Stimulated activated effector memory CD8-positive, alpha-beta T cell treated with anti-CD3 and anti-CD28 coated beads, Interleukin-12 subunit alpha, Interleukin-12 subunit beta, amount 100 ng/mL, for 72 hours (primary cell): ENCODE measurements at places on chromosomes 5 and 9.

DNA sequence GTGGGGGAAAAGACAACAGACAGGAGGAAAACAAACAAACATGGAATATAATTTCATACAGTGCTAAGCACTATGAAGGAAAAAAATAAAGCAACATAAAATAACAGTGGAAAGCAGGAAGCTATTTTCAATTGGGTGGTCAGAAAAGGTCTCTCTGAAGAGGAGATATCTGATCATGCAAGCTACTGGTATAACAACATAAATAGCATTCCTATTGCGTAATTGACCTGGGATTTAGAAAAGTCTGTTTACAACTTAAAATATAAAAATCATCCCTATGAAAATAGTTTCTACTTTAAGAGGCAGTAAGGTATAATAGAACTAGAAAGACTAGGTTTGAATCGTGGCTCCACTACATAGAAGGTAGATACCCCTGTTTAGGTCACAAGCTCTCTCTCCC, 61.4 kb downstream of the FBXW11 start:
- DNase-seq = no peak

DNA sequence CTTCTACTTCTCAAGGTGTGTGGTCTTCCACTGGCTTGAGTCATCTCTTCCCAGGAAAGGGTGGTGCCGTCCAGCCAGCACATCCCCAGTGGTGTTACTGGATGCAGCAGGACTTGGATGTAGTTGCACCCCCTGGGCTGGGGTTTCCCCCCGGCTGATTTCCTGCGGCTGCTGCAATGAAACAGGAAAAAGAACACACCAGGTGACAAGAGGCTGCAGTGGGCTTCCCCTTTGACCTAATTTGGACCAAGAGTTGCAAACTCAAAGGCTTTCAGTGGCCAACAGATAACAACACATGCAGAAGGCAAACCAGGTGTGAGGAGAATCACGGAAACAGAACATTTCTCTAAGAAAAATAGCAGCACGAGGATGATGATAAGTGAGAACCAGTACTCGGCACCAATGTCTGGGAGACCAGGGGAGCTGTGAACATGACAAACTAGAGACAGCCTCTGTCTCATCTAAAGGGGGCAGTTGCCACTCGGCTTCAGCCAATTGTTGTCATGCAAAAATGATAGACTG, 83.7 kb downstream of the PDE6A start:
- no peak for DNase-seq

- DNase-seq = no peak
These were observed 42.1 kb downstream of the PCDH1 start for GRCh38 chr5:141835928-141836670.

DNA sequence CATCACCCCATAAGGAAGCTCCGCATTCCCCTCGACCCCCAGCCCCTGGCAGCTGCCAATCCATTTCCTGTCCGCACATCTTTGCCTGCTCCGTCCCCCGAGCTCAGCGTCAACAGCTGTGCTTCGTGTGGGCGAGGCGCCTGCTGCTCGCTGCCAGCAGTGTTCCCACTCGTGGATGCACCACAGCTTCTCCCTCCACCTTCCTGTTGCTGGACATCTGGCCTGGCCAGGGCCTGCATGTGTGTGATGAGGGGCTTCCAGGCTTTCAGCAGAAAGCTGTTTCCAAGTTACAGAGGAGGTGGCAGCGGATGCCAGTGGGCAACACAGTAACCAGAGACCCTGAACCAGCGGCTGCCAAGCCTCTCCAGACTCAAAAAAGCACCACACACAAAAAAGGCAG, 86.0 kb downstream of the PRRT1B start:
- no peak for DNase-seq

GRCh38 chr5:97545886-97546535, 363.0 kb upstream of the RIOK2 start:
- DNase-seq = no peak

- no peak for DNase-seq
These were observed 136.1 kb upstream of the ANKH start for GRCh38 chr5:15007646-15008045.

DNA sequence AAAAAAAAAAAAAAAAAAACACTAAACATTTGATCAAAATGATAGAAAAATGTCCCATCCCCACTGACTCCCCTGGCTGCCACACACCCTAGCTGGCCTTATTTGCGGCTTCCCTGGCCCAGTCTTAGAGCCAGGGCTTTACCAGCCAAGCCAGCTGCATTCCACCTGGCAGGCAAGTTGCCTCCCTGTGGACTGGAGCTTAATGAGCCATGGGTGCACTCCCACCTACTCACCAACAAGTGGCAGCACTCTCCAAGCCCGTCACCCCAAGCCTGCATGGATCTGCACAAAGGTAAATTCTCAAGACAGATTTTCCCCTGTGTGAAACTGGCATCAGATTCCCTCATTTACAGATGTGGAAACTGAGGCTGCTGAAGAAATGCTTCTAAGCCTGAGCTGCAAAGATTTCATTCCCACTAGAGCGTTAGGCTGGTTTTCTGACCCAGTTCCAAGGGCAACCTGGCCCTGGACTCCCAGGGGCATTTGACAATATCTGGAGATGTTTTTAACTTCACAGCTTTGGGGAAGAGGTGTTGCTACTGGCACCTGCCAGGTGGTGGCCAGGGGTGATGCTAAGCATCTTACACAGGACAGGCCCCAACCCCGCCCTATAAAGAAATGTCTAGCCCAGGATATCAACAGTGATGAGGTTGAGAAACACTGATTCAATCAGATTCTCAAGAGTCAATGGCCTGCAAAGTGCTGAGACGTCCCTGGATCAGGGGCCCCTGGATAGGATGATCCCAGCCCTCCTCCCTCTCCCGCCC, 21.9 kb upstream of the VDAC1 start:
- DNase-seq = no peak

- DNase-seq = no peak
These were observed 3.7 kb downstream of the C9orf50 start for GRCh38 chr9:129617167-129617566.

DNA sequence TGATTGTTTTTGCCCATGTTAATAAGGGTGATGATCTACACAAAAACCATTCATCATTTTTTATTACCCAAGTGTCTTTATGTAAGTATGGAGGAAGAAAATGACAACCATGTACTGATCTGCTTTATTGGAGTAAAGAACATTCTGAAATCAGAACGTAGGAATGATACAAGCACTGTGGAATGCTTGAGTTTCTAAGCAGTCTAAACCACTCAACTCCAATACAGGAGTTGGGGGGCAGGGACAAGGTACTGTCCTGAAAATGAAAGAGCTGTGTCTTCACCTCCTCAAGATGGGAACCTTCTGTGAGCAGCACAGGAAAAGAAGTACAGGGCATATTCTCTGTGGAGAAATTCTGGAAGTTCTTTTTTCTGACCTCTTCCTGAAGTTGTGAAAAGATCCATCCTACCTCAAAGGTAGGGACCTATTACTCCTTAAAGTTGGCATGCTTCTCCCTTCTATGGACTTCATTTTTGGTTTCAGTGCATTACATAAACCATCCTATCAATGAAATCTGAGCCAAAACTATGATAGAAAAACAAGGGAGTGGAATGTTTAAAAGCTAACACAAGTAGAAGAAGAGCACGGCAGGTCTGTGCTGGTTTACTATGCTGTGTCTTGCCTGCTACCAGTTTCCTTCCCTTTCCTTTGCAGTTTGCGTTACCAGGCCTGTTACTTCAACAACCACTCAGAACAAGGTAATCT, 202.6 kb downstream of the SEMA5A start:
- no peak for DNase-seq

DNA sequence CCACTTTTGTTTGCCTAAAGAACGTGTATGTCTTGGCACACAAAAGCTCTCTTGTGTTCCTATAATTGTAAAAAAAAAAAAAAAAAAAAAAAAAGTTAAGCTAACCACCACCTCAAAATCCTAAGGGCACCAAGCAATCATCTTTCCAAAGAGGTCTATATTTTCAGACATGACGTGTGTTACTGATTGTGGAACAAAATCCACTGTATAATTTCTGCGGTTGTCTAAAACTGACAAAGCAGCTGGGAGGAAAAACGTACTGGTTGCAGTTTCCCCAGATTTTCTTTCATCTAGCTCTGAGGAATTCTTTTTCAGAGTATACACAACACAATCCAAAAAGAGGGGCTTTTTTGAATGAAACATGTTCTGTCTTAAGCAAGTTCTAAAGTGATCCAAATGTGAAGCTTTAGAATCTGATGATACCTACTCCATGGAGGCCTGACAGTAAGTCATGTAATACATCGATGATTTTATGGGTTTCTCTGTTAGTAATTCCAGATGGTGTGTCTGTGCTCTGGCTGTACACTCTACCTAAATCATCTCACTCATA, 375.6 kb upstream of the NUDT12 start:
- no peak for DNase-seq

- peak; percentile 47 for DNase-seq
These were observed 23.8 kb downstream of the SHC3 start for GRCh38 chr9:89154651-89155336.

GRCh38 chr9:36284226-36284625, 26.0 kb upstream of the GNE start:
- DNase-seq = no peak

DNA sequence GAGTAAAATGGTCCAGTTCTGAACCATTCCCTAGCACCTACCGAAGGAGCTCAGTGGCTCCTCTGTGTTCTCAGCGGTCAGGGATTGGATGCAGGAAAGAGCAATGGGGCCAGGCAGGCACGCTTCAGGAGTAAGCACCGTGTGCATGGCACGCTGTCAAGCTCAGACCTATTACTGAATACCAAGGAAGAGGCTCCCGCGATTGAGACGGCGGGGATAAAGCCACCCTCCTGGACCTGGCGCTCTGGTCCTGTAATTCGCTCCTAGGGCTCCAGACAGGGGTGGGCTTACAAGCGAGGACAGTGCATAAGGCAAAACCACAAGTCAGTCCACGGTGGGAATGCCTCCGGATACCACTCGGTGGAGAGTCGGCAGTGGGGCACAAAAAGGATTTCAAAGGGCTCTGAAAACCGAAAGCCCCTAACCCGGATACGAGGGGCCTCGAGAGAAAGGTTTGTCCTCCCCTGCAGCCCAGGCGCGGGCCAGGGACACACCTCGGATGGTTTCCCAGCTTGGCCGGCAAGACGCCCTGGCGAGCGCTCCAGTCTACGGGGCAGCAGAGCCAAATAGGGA, 988 bp downstream of the OXCT1 start:
- no peak for DNase-seq

GRCh38 chr5:81171769-81172168, 61.4 kb upstream of the CKMT2 start:
- DNase-seq = no peak

- no peak for DNase-seq
These were observed 28.2 kb downstream of the PTGES start for GRCh38 chr9:129724456-129725190.

- no peak for DNase-seq
These were observed 2.6 kb downstream of the IGFBPL1 start for GRCh38 chr9:38421498-38422211.

- no peak for DNase-seq
These were observed 1.9 kb upstream of the HINT2 start for GRCh38 chr9:35816708-35817107.

- no peak for DNase-seq
These were observed 312.3 kb upstream of the PRR16 start for GRCh38 chr5:120151825-120152224.

GRCh38 chr5:144598451-144599068, 427.9 kb downstream of the KCTD16 start:
- DNase-seq = no peak

DNA sequence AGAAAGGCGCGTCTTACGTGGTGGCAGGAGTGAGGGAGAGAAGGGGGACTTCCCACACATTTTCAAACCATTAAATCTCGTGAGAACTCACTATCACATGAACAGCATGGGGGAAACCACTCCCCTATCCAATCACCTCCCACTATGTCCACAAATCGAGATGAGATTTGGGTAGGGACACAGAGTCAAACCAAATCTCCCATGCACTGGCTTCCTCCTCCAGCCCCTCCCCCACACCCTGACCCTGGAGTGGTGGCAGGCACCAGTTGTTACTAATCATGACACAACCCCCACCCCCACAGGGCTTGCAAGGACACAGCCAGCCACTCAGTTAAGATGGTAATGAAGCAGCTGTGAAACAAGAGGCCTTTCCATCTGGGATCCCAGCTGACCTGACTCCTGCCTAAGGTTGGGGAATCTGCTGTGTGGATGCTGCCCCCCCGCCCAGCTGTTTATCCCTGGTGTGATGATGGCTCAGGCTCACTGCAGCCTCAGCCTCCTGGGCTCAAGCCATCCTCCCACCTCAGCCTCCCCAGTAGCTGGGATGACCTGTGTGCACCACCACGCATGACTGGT, 57.1 kb upstream of the FUBP3 start:
- no peak for DNase-seq

- no peak for DNase-seq
These were observed 94.1 kb downstream of the KCNIP1 start for GRCh38 chr5:170597872-170598271.

GRCh38 chr5:141094481-141095262, at the start of gene PCDHB2:
TSS of gene PCDHB2 (plus strand) at chr5:141094615. CDS start at chr5:141094791, 176 bp downstream.
- no peak for DNase-seq

DNA sequence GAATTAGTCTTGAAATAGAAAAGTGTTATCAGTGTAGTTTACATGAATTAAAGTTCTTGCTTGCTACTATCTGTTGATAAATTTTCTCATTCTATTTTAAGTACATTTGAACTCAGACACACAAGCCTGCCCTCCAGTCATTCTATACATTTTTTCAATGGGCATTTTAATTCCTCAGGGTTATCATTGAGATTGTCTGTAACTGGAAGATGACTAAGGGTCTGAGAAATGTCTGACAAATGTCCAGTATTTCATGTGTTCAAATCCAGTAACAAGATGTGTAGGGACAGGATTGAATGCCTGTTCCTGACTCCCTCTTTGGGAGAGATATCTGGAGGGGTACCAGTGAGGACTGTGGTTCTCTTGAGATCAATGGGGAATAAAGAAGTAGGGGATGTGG, 223.9 kb upstream of the ADAMTSL1 start:
- no peak for DNase-seq

DNA sequence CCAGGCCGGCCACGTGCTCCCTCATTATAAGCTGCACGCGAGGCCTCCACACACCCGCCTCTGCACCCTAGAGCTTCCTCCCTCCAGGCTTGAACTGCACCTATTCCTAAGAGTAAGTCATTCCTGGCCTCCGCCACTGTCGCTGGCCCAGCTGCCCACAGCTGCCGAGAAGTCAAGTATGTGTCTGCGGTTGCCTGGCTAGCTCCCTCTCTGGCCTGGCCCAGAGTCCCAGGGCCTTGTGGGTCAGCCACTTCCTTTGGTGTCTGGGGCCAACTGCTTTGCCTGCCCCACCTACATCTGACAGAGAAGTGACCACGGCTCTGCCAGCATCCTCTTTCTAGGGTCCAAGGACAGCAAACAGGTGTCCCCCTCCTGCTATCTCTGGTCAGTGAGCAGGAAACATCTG, 18.3 kb downstream of the ABO start:
- no peak for DNase-seq
